Small intestine (tissue), 16 donors: ENCODE measurements at places on chromosomes 11 and 22.

DNA sequence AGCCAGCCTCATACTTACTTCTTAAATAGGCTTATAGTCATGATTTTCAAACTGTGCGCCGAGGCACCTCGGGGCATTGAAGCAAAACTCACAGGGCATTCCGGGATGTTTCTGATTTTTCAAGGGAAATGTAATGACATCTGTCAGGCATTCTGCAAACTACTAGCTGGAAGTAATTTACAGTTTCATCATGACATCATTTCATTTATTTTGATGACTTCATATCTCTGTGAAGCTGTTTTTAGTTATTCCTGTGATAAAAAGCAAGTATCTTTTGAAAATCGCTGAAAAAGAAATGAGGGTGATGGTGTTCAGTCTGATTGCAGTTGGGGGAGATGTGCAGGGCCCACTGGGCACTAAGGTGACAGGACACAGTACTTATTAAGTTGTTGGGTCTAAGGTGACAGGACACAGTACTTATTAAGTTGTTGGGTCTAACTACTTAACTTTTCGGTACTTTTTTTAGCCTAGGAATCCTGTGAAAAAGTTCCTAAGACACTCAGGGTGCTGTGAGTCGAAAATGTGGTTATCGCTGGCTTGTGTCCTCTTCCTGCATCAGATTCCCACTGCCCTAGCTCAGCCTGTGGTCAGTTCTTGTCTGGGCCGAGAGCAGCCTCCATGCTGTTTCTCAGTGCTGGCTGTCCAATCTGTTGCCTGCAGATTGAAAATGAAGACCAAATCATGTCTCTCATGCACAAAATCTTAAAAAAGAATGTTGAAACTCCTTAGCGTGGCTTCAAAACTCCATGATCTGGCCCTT, 42.6 kb downstream of the APLP2 start:
- DNase-seq: no peak

GRCh38 chr11:90747057-90747456, 524.2 kb upstream of the CHORDC1 start:
- no peak for DNase-seq

GRCh38 chr11:45646275-45646927, 19.0 kb downstream of the CHST1 start:
- DNase-seq: peak; percentile 12

GRCh38 chr11:133552938-133553337, 20.6 kb upstream of the OPCML start:
- no peak for DNase-seq

DNA sequence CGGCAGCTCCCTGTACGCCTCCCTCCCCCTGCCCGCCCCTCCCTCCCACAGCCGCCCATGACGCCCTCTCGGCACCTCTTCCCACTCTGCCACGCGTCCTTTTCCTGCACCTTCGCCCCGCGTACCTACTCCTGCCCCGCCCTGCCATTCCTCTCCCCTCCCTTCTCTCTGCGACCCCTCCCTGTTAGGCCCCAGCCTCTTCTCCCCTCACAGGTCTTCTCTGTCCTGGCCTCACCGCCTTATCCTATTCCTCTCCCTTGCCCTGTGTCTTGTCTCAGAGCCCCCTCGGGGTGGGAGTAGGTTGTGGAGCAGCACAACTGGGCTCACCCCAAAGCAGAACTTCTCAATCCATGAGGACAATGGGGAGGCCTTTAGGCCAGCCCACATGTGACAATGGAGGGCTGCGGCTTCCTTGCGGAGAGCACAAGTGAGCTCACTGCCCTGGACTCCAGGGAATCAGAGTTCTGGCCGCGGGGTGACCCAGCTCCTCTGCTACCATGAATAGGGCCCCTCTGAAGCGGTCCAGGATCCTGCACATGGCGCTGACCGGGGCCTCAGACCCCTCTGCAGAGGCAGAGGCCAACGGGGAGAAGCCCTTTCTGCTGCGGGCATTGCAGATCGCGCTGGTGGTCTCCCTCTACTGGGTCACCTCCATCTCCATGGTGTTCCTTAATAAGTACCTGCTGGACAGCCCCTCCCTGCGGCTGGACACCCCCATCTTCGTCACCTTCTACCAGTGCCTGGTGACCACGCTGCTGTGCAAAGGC, 539 bp downstream of the SLC35C1 start:
- DNase-seq: peak; percentile 76

DNA sequence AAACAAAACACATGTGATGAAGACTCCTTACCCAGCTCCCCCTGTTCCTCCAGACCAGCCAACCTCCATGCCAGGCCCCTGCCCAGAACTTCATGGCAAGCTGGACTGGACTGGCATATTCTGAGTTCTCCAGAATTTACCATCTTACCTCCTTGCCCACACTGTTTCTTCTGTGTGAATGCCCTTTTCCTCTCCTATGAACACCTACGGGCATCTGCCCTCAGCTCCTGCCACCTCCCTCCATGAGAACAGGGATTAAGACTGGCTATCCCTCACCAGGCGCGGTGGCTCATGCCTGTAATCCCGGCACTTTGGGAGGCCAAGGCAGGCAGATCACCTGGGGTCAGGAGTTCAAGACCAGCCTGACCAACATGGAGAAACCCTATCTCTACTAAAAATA, 6.4 kb upstream of the AIFM3 start:
- no peak for DNase-seq

GRCh38 chr22:17891481-17892167, 117.4 kb upstream of the BID start:
- peak; percentile 74 for DNase-seq

DNA sequence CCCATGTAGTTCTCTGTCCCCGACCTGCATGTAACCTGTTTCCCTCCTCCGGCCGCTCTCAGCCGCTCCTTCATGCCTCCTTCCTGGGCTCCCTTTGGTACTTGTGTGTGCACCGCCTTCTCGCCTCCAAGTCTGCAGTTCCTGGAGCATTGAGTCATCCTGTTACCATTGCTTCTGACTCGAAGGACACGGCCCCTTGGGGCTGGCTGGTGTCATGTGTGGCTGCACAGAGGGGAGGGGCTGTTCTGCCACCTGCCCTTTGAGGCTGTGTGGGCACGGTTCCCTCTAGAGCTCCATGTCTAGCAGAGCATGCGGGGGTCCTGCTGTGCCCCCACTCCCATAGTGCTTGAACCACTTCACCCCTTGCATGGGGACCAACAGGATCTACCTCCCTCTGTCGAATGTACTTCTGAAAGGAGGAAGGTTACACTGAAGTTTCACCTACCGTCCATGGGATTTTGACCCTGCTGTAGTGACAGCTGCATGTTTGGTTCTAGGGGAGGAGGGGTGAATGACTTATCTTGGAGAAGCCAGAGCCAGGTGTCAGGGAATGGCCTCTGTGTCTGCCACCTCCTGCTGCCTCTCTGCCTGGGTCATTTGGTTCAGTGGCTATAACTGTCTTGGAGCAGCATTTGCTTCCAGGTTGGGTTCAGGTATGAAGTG, 39.6 kb downstream of the BCR start:
- DNase-seq: peak; percentile 45

DNA sequence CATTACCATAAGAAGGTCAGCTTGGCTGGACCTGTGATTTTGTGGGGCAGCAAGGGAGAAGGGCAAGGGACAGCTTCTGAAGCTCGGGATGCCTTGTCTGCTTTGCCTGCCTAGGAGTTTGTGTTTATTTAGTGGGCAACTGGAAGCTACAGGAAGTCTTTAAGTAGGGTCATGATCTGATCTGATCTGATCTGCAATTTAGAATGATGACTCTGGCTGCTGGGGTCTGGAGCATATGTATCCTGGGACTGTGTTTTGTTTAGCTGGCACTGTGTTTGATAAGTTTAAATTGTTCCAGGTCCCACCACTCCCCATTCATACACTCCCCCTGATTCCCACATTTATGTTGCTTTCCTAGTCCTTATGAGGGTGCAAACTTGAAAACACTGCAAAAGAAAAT, 47.7 kb upstream of the HTATIP2 start:
- DNase-seq: no peak

- peak; percentile 65 for DNase-seq
Observed at GRCh38 chr11:65116370-65117205, 913 bp downstream of the ZNHIT2 start.

- DNase-seq: peak; percentile 75
Observed at GRCh38 chr11:130816546-130817329, 99.5 kb downstream of the SNX19 start.

- no peak for DNase-seq
Observed at GRCh38 chr11:65416841-65417701, 5.5 kb upstream of the NEAT1 start.

GRCh38 chr11:58609723-58610122, 12.7 kb upstream of the CNTF start:
- DNase-seq: no peak

GRCh38 chr11:67178421-67178820, 59.4 kb downstream of the KDM2A start:
- no peak for DNase-seq

- no peak for DNase-seq
Observed at GRCh38 chr11:69662021-69662698, 13.0 kb downstream of the LTO1 start.

GRCh38 chr11:35214226-35214770, 75.3 kb downstream of the CD44 start:
- no peak for DNase-seq

- DNase-seq: no peak
Observed at GRCh38 chr11:95650276-95650675, 139.3 kb downstream of the FAM76B start.

DNA sequence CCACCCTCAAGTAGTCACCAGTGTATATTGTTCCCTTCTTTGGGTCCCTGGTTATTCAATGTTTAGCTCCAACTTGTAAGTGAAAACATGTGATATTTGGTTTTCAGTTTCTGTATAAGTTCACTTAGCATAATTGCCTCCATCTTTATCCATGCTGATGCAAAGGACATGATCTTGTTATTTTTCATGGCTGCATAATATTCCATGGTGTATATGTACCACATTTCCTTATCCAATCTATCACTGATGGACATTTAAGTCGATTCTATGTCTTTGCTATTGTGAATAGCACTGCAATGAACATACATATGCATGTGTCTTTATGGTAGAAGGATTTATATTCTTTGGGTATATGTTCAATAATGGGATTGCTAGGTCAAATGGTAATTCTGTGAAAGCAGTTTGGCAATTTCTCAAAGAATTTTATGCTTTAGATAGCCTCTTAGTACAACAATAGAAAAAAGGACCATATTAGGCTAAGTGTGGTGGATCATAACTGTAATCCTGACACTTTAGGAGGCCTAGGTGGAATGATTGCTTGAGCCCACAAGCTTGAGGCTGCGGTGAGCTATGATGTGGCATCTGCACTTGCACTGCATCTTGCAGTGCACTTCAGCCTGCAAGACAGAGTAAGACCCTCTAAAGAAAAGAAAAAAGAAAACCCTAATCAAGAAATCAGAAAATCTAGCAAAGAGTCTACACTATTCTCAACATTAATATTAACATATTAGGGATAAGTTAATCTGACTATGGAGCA, 468.5 kb upstream of the FAT3 start:
- DNase-seq: no peak

DNA sequence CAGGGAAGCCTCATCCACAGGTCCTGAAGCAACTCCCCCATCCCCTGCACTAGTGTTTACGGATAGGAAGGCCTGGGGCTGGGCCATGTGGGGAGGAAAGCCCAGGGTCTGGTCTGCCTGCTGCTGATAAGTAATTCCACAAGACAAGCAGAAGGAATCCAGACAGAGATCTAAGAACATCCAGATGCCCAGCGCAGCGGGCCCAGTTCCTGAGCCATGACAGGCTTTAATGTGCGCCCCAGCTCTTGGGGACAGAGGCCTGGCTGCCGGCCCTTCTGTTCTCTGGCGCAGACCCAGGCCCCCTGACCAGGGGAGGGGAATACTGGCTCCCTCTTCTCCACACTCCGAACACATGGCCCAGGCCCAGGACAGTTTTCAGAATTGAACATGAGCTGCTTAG, 28.8 kb upstream of the ETS1 start:
- no peak for DNase-seq

DNA sequence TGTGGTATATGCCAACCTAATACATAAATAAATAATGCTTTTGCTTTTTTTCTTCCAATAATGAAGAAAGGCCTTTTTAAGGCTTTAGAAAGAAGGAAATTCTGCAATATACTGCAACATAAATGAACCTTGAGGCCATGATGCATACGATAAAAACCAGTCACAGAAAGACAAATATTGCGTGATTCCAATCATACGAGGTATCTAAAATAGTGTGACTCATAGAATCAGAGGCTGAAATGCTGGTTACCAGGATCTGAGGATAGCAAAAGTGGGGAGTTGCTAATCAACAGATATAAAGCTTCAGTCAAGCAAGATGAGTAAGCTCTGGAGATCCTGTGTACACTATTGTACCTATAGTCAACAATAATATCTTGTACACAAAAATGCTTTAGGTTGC, 24.2 kb downstream of the MS4A6A start:
- no peak for DNase-seq

DNA sequence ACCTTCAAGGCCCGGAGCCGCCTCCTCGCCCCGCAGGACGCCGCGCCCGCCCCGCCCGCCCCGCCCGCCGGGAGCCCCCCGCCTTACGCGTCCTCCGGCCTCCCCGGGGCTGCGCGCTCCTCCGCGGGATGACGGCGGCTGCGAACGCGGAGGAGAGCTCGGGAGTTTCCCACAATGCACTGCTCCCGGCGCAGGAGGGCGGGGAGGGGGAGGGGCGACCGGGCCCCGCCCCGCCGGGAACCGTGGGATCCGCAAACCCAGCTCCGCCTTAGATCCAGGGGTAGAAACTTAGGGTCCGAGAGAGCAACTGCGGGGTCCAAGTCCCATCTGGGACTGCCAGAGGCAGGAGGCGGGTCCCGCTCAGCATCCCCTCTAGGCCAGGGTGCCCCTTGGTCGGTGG, at the start of gene CEND1:
CEND1 (minus strand) TSS at position 148 of the 400 bp plus-strand sequence. CDS start 1,514 bp downstream, outside the sequence.
- peak; percentile 45 for DNase-seq

DNA sequence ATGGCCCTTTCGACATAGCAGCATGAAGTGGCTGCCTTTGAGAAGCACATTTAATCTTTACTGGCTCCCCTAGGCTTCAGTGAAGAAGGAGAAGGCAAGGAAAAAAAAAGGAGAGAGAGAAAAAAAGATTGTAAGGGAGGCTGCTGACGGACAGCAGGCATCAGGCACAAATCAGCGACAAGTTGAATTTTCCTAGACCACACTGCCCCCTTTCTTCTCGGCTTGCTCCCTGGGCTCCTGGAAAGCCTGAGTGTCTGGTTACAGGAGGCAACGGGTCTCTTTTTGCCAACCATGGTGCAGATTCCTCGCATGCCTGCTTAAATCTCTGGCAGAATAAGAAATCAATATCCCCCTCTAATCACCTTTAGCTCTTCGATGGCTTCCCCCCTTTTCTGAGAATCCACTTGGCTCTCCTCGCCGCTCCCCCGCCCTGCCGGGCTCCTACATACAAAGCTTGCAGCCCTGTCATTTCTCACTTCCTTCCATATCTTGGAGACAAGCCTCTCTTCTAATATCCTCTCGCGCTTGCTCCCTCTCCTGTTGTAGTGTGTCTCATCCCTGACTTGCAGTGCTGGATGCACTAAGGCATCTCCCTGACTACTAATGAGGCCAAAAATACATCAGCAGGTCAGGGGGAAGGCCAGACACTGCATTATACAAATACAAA, 14.3 kb downstream of the BLID start:
- peak; percentile 51 for DNase-seq
